ENCODE measurements at places on chromosomes 5 and 9.
A peak's percentile ranks its signal among the peaks of the same experiment; 100 is the strongest.

GRCh38 chr5:5467737-5468136, 45.3 kb downstream of the ICE1 start:
- DNase-seq, result no peak

DNA sequence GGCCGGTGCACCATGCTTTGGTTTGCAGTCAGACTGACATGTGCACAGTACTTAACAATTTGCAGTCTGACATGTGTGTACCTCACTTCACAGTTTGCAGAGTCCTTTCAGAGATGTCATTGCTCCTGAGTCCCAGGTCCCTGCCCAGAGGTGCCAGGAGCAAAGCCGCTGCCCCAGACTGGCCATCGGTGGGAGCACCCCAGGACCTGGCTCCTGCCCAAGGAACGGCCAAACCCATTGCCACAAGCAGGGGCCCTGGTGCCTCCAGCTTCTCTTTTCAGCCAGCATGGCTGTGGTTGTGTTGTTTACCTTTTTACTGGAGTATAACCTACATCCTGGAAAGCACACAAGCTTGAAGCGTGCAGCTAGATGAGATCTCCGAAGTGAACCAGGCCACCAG, 28.6 kb downstream of the RASGEF1C start:
- DNase-seq, result no peak

DNA sequence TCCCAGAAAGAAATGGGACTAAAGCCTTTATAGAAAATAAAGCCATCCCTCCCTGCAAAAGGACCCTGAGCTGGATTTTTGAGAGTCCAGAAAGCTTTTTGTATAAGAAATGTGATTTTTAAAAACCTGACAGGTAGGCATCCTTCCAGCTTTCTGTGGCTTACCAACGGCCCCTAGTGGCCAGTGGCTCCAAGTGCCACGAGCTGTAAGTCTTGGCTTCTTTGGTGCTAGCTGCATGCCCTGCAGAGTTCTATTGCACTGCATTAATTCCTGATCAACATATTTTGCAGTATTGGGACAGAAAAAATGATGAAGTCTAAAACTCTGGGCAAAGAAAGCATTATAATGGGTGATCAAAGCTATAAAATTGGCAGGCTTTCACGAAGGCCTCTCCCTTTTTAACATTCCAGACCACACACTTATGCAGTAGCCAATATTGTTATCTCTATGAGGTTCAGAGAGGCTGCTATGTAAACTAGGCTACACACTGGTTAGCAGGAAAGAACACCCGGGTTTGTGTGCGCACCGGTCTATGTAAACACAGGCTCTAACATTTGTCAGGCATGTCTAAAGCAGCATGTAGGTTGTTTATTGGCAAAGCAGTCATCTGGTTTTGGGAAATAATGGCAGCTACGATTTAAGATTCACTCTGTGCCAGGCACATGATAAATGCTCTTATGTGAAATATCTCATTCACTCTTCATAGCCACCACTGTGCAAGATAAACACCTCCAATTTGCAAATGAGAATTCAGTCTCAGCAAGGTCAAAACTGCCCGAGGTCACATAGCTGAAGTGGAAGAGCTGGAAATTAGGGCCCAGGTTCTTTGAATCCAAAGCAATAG, 55.2 kb downstream of the NMUR2 start:
- no peak for DNase-seq

DNA sequence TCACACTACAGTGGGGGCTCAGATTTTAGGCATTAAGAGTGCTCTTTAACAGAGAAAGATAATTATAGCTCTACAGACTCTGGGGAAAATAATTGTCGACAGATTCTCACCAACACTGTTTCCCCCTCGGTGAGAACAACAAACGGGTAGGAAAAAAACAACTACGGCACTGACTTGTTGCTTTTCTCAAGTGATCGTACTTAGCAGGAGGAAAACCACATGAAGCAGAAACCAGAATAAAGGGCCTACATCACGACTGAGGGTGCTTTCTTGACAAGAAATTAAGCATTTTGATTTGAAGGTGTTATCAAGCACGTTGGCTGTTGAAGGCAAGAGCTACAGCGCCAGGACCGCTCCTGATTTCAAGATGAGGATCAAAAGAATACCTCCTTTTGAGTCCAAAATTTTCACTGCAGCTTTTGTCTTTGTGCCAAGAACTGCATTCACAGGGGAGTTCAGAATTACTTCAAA, 27.2 kb upstream of the CER1 start:
- DNase-seq, result no peak

DNA sequence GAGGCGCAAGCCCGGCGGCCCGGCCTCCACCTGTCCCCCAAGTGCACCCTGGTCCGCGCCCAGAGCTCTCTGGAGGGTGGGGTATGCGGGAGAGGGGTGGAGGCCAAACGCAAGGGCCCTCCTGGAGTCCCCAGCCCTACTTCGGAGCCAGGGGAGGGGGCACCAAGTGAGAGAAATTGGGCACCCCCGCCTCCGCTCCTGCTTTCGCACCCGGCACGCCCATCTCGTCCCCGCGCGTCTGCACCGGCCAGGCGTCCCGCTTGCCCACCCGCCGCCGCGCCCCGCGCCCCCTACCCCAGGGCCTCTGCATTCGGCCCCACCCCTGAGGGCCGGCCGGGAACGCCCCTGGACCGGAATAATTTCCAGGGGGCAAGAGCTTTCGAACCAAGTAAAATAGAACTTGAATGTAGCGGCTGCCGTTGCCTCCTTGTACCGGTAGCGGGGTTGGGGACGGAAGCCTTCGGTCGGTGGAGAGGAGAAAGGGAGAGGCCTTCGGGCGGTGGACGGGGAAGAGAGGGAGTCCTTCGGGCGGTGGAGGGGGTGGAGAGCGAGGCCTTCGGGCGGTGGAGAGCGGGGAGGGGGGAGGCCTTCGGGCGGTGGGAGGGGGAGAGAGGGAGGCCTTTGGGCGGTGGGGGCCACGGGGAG, 694 bp upstream of the PHPT1 start:
- DNase-seq, result no peak

DNA sequence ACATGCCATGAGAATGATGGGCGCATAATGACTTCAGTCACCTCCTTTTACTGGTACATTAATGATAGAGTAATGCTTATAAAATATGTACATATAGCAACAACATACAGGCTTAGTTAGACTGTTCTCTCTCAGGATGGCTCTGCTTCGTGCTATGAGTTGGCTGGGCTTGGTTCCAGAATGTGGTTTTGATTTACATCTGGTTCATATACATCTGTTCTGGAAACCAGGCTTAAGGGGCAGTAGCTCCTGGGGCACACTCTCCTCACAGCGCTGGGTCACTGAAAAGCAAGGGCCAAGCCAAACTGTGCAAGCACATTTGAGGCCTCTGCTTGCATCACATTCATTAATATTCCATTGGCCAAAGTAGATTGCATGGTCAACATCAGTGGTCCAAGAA, 44.9 kb downstream of the PCSK1 start:
- no peak for DNase-seq

DNA sequence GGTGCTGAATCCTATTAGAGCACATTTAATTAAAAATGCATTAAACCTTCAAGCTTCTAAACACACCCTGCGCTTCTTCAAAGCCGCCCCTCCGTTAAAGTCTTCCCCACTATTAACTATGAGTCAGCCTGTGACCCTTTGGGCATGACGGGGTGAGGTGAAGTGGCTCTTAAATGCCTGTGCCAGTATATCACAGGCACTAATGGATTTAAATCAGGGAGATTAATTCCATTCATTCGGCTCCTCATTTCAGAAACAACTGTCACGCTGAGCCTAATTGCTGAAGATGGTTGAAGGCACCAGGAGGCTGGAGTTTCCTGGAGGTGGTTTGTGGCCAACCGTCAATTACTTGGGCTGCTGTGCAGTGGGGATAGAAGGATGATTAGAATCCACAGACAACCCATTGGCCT, 192.6 kb upstream of the MSX2 start:
- DNase-seq, result peak; percentile 77

DNA sequence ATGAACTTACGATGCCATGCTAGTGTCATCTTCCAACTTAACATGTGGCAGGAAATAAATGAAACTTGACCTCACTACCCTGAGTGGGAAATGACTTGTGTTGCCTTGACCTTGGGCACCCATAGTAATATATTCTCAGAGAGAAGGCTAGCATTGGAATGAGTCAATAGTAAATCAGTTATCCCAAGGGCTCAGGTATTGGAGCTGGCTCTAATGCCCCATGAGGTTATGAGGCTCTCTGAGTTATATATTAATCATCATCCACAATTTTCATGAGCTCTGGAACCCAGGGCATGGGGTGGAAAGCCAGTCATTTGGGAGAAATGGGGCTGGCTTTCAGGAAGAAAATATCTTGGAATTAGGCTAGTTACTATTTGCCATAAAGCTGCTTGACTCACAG, 42.4 kb upstream of the SMIM32 start:
- DNase-seq, result no peak

GRCh38 chr9:115038178-115038577, 79.8 kb downstream of the TNC start:
- no peak for DNase-seq

- DNase-seq, result no peak
Measured at GRCh38 chr9:114246558-114246957, 76.3 kb upstream of the ORM1 start.

- no peak for DNase-seq
Measured at GRCh38 chr9:12448246-12448645, 244.9 kb upstream of the TYRP1 start.

All from mesenchymal stem cell (in vitro differentiated cells and primary cell).